ENCODE measurements at places on chromosomes 2 and 18.

GRCh38 chr2:218081063-218081462 lies 12.0 kb downstream of the RUFY4 start:
- DNase-seq: no peak

DNA sequence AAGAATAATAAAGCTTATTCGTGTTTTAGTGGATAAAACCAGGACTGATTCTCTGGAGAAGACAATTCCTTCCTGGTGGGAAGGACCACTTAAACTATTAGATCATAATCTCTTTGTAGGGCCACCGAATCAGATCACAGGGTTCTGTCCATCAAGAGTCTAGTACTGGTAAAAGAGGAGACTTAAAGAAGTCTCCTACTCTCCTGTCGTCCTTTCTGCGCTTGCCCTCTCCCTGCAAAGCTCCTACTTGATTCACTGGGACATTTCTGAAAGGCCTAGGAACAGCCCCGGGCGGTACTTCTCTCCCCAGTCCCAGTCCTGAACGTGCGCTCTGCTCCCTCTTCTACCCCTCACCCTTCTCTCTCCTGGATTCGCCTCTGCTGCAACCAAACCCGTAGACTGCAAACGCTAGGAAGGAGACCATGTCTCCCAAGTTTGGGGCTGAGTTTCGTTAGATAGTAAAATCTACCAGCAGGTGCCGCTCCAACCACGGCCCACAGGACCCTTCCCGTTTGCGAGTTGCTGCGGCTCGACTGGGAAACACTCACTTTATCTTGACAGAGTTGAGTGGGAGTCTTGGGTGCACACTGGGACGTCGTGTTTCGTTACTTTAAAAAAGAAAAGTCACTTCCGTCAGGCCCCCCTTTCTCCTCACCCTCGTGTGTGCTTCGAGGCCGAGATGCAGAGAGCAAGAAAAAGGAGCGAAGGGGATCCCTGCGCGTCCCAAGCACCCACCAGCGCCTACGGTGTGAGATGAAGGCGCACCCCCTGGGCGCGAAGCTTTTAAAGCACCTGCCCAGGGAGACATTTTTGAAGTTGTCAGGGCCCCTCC lies 923 bp downstream of the FIGLA start:
- peak; percentile 59 for DNase-seq

- peak; percentile 81 for DNase-seq
Observed at GRCh38 chr2:85753525-85754312, at the start of gene ATOH8. Gene ATOH8, plus strand, starts transcription at chr2:85753991. Its CDS starts 199 bp downstream, at chr2:85754190.

DNA sequence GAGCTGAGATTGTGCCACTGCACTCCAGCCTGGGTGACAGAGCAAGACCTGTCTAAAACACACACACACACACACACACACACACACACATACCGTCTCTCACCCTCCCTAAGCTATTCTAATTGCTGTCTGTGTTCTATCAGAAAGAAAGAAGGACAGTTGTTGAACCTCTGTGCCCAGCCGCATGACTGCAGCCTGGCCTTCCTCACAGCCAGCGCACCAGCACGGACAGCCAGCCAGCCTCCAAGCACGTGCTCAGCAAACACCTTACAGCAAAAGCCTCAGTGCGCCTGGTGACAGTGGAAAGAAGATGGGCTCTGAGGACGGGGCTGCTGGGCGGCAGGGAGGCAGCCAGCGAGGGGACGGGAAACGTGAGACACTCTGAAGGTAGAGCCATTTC lies 58.0 kb downstream of the ZNF516 start:
- DNase-seq: no peak

- no peak for DNase-seq
Observed at GRCh38 chr2:181485638-181485946, 28.4 kb downstream of the ITGA4 start.

- no peak for DNase-seq
Observed at GRCh38 chr2:234706086-234706485, 209.2 kb upstream of the ARL4C start.

DNA sequence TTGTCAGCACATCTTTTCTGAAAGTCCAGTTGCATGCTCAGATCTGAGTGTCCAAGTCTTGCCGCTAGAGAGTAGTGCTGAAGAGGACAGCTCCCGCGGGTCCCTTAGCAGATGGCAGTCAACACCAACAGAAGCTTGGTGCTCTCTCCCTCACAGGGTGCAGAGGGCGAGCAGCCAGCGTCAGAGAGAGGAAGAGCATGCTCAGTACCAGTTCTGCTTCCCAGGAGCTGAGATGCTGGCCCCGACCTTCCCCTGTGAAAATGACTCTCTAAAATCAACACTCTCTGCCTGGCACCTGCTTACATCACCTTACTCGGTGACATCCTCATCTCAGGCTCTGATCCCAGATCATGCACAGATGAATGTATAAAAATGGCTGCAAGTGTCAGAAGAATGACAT lies 86.0 kb upstream of the TWIST2 start:
- no peak for DNase-seq

DNA sequence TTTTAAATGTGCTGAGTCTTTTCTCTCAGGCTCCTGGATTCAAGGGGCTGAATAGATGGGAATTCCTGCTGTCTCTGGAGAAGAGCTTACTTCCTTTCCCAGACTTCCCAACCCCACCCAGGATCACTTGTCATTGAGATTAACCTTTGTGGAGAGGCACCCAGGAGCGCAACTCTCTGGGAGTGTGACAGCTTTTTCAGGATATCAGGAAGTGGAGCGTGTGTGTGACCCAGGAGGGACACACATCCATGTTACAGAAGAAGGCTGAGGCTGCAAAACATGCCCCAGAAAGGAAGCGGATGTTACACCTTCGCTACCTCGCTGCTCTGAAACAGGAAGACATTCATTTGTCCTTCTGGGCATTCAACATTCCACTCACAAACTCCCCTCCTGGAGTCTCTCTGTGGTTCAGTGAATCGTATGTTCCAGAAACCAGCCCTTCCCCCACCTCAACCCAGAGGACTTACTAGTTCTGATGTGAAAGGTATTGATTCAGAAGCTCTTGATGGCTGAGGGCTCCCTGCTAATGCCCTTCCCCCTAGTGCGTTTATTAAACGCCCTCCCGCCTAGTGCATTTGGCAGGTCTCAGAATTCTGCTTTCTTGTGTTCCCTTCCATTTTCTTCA lies 523.9 kb downstream of the TNS1 start:
- no peak for DNase-seq

DNA sequence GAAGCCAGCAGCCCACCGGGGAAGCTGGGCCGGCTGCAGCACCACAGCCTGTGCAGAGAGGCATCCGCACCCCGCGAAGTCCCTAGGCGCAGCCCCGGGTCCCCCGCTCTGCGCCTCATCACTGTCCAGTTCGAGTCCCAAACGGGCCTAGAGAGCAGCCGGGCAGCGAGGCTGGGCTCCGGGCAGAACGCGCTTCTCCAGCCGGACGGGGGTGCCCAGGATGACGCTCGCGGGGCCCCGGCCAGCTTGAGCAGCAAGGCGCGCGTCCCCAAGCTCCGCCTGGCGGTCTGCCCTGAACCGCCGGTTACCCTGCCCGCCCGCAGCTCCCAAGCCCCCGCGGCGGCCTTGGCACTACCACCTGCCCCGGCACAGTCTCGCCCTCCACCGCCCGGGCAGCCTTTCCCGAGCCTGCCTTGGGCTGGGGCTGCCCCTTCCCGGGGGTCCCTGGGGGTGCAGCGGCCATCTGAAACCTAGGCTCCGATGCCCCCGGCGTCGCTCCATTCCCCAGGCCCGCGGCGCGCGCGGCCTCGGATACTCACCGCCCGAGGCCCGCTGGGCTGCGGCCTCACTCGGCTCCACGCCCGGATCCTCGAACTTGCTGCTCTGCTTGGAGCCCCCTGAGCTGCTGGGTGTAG lies 591 bp downstream of the SLC16A14 start:
- DNase-seq: peak; percentile 70

GRCh38 chr2:230643576-230644291 lies 68.9 kb upstream of the CAB39 start:
- no peak for DNase-seq

- no peak for DNase-seq
Observed at GRCh38 chr2:31785876-31786275, 205.1 kb upstream of the SRD5A2 start.

GRCh38 chr2:237253046-237253702 lies 160.8 kb downstream of the COL6A3 start:
- no peak for DNase-seq

DNA sequence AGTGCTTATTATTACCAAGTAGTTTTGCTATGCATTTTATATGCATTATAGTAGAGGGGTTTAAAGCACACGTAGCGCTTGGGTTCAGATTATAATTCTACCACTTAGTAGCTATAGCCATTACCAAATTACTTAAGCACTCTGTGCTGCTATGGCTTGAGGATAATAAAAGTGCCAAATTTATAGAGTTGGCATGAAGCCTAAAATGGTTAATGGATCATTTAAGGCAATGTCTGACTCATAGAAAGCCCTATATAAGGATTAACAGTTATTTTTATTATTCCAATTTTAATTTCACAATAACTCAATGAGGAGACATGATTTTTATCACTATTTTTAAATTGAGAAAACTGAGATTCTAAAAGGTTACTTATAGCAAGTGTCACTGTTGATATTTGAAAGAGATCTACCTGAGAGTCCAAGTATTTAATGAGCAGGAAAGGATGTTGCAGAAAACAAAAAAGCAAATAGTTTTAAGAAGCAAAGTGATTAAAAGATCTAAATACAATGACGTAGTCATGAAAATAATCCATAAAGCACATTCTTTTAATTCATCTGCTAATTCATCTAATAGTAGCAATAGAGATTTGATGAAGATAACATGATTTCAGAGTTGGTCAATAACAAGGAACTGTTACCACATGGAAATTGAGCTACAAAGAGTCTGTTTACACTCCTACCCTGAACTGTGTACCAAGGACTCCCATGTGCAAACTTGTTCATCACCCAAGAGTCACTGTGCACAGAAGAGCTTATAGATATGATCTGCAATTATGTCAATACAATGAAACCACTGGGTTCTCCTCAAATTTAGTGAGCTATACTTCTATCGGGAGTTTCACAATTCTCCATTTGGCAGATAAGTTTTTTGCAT lies 78.8 kb upstream of the DTNA start:
- no peak for DNase-seq

GRCh38 chr2:234869969-234870368 lies 81.8 kb upstream of the SH3BP4 start:
- no peak for DNase-seq

DNA sequence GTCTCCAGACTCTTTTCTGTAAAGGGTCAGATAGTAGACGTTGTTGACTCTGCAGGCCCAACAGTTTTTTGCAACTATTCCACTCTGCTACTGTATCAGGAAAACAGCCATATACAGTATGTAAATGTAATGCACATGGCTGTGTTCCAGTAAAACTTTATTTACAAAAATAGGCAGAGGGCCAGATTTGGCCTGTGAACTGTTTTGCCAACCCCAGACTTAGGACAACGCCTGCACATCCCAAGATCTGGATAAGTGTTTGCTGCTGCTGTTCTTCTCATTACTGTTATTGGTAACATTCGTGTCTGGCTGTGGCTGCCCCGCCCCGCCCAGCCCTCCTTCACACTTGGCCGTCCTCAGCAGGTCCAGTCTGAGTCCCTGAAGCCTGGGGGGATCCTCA lies 94.6 kb upstream of the MCFD2 start:
- DNase-seq: no peak

DNA sequence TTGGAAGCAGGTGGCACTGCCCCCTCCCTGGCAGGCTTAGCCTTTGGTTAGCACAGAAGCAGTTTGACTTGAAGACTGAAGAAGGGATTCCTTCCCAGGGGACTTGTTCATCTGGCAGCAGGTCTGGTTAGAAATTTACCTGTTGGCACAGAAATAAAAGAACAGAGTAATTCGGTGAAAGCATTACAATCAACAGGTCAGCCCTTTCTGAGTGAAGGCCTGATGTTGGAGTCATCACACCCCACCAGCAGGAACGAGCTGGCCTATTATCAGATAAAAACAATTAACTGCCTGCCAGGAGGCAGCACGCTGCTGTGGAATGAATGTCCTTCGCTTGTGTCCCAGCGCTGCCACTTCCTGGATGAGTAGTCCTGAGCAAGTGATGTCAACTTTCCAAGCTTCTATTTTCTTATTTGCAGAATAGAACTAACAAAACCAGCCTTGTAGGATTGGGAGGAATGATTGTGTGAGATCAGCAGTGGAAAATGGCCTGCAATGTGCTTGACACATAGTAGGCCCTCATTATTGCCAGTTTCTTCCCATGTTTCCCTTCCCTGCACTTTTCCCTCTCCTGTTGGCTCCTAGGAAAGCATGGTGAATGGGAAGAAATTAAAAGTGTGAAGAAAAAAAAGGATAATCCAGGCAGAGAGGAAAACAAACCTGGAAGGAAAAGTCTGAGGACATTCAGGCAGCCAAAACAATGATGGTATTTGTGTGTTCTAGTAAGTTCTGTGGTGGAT lies 29.0 kb downstream of the LGALSL start:
- no peak for DNase-seq

GRCh38 chr2:18752667-18753422 lies 163.5 kb upstream of the NT5C1B start:
- DNase-seq: no peak

DNA sequence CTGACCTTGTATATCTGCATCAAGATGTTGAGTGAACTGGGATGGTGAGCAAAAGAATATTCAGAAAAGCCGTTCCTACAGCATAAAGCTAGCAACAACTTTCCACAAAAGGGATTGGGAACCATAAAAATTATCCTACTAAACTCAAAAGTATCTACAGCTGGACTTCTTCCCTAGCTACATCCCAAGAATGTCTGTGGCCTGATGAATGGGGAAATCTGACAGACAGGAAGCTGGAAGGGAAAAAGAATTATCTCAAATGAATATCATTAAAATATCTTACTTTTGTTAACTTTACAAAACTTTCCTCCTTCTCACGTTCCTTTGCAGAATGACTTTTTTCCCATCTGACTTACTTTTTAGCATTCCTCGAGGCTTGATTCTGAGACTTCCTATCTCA lies 150.9 kb downstream of the PDE11A start:
- no peak for DNase-seq

GRCh38 chr2:103166456-103167324 lies 404.9 kb downstream of the TMEM182 start:
- DNase-seq: no peak

DNA sequence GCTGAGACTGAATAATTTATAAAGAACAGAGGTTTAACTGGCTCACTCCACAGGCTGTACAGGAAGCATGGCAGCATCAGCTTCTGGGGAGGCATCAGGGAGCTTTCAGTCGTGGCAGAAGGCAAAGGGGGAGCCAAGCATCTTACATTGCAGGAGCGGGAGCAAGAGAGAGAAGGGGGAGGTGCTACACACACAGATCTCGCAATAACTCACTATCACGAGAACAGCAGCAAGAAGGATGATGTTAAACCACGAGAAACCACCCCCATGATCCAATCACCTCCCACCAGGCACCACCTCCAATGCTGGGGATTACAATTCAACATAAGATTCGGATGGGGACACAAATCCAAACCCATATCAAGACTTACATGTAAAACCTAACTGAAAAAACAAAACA lies 17.8 kb upstream of the MATN3 start:
- no peak for DNase-seq

GRCh38 chr2:104774631-104775030 lies 79.3 kb upstream of the POU3F3 start:
- no peak for DNase-seq

GRCh38 chr18:78875778-78876650 lies 103.6 kb upstream of the SALL3 start:
- no peak for DNase-seq

- no peak for DNase-seq
Observed at GRCh38 chr2:174662459-174662858, 64.9 kb upstream of the WIPF1 start.
